ENCODE measurements at places on chromosomes 6 and 20.

DNA sequence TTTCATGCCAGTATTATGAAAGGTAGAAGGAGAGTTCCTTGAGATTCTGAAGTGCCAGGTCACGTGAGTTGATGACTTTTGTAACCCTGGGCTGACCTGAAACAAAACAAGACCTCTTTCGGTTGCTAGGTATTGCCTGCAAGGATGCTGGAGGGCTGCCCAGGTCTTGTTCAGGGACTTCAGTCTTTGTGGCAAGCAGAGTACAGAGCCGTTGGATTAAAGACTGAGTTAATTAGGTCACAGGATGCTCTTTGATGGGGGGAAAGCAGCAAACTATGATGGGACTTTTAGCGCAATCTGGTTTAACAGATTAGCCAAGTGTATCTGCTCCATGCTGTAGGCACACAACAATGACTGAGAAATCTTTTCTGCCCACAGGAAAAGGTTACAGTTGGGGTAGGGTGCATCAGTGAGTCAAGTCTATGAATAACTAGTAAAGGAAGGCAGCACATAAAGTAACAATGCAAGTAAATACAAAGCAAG, 12.8 kb upstream of the ELOVL5 start:
- no peak for DNase-seq

GRCh38 chr6:7720346-7720745, 5.6 kb upstream of the BMP6 start:
- no peak for DNase-seq

GRCh38 chr6:74507649-74508048, 698.2 kb downstream of the COL12A1 start:
- DNase-seq: no peak

GRCh38 chr6:161242779-161243693, 30.8 kb downstream of the AGPAT4 start:
- no peak for DNase-seq

- no peak for DNase-seq
These were observed 172.1 kb upstream of the ID4 start for GRCh38 chr6:19664878-19665612.

- DNase-seq: no peak
These were observed 42.5 kb downstream of the ID4 start for GRCh38 chr6:19879663-19880062.

DNA sequence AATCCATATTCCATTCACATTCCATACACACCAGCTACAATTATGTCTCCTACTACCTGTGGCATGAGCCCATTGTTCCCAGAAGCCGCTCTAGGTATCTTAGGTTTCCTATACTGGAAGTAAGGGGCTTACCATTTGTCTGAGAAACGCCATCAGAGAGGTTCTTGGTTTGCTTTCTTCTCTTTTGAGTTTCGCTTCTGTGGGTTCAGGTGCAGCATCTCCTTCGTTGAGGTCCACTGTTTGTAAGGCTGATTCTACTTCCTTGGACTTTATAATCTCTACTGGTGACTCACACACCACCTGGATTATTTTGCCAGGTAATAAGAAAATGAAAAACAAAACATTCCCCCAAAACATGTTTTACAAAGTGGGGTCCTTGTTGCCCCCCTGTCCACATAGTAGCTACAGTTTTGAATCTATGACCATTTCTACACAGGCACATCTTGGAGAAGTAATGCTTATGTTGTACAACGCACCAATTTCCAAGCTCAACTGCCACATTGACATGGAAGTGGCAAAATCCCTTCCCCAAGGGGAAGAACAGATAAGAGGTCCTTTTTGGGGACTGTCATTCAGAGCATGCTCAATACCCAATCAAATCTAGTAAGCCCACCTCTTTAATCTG, 103.5 kb downstream of the BCAS1 start:
- DNase-seq: no peak

- no peak for DNase-seq
These were observed 189.7 kb upstream of the NOX3 start for GRCh38 chr6:155645325-155645724.

DNA sequence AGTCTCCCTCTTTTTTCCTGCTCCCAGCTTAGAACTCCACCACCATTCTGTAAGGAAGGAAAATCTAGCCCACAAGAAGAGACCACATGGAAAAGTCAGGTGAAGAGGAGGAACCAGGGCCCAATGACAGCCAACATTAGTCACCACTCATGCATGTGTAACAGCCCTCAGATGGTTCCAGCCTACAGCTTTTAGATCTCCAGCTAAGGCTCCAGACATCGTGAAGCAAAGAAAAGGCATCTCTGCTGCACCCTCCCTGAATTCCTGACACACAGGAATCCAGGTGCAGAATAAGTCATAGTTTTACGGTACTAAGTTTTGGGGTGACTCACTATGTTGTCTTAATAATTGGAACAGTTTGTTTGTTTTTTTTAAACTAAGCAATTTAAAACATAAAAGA, 25.5 kb downstream of the DCDC2 start:
- no peak for DNase-seq

DNA sequence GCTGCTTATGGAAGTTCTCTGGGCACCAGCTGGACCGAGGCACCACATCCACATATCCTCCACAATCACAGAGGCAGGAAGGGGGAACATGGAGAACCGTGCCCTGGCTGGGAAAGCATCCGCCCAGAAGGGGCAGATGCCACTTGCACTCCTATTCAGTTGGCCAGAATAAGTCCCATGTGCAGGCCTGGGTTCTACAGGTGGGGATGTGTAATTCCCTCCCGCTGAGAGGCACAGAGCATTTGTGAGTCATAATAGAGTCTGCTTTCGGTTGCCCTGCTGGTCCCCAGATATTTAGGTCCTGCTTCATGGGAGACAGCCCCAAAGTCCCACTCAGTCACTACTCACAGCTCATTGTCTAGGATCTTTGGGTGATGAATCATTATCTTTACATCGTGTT, 104.0 kb downstream of the PHACTR3 start:
- DNase-seq: no peak

- no peak for DNase-seq
These were observed 116.1 kb upstream of the CDH4 start for GRCh38 chr20:61135968-61136367.

- DNase-seq: no peak
These were observed 1.0 kb downstream of the SGK1 start for GRCh38 chr6:134316733-134317431.

DNA sequence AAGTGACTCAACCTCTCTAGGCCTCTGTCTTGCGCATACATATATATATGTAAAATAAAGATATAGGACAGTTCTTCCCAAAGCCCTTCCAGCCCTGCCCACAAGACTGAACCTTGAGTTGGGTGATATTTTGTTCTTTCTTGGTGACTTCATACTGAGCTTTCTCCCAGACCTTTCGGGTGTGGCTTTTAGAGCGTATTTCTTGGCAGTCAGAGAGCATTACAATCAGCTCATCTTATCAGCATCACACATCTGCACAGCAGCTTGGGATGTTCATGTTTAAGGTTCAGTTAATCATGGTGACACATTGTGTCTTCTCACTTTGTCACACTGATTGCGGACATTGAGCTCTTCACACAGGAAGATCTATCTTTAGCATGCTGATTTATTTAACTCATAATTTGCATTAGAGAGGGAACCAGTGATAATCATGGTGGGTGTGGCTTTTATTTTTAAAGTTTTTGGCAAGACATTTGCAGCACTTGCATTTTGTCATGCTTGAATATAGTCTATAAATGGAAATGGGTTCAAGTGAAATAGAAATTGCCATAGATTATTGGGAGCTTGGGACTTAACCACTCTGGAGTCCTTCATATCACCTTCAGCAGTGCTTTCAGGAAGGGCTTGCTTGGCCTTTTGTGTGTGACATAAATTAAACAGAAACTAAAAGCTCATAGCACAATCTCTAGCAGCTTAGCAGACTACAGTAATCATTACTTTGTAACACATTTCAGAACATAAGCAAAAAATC, 8.3 kb downstream of the KIF3B start:
- no peak for DNase-seq

DNA sequence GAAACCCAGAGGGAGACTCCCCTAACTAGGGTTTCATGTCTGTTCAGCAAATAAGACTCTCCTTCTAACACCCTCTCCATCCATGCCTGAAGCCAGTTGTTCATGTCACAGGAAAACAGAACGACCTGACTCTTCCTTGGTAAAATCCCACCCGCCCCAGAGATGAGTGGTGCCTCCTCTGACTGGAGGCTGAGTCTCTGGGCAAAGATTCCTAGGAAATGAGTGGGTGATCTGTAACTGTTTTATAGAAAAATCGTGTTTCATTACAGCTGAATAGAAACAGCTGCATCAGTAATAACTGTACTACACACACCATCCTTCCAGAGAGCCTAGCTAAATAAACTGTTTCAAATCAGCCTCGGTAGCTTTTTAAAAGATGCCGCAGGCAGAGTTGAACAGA, 37.4 kb upstream of the MRPS10 start:
- DNase-seq: no peak

DNA sequence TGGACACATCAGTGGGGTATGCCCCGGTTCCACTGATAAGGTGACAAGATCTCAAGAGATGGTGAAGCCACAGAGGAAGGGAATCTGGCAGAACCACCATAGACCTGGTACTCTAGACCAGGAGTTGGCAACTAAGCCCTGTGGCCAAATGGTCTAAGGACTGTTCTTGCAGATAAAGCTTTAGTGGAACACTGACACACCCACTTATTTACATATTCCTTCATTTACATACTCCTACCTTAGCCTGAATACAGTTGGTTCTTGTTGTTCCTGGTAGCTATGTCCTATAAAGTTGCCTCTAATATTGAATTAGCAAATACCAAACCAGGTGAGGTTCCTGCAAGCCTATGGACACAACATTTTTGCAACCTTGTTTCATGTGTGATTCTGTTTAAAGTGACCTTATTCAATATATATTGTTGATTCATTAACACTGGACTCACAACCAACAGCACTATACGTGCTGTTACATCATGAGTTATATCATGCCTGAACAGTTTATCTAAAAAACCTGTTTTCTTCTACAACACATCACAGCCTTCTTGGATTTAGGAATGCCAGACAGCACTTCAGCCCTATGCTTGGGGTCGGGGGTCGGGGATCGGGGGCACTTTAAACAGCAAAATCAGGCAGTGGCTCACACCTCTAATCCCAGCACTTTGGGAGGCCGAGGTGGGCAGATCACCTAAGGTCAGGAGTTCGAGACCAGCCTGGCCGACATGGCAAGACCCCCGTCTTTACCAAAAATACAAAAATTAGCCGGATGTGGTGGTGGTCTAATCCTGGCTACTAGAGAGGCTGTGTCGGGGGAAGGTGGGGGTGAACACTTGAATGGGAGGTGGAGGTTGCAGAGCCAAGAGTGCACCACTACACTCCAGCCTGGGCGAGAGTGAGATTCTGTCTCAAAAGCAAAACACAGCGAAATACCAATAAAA, 2.5 kb downstream of the CCDC167 start:
- DNase-seq: no peak

GRCh38 chr20:23604306-23604705, 1.4 kb downstream of the CST9 start:
- no peak for DNase-seq

GRCh38 chr20:41155261-41155660, 17.9 kb downstream of the PLCG1 start:
- DNase-seq: no peak

DNA sequence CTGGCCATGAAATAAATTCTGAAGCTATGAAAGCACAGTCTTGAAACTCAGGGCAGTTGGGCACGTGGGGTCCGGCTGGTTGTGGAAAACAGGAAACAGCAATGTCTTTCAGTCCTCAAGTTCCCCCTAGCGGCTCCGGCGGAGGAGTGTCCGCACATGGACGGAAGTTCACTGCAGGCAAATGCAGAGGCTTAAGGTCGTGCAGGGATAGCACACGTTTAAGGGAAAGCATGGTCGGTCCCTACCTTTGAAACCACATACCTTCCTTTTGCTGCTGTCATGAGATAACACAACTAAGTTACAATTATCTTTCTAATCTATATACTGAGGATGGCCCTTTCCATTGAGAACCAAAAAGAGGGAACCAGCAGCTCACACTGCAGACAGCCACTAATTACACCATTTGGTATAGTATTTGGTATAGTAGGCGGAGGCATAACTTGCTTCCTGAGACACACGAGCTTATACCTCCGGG, 52.6 kb upstream of the NFATC2 start:
- peak; percentile 38 for DNase-seq

DNA sequence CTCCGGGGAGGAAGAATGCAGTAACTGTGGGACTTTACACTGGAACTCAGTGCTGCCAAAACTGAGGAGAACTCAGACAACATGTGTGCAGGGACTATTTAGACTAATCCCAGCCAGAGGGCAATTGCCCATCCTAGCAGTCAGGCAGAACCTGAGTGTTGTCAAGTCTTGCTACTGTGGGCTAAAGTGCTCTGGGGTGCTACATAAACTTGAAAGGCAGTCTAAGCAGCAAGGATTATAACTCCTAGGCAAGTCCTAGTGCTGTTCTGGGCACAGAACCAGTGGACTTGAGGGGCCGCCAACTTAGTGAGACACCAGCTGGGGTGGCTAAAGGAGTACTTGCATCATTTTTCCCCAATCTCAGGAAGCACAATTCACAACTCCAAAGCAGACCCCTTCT, 363.8 kb upstream of the PTCHD4 start:
- DNase-seq: no peak

- no peak for DNase-seq
These were observed 1.8 kb downstream of the ZKSCAN3 start for GRCh38 chr6:28351493-28351925.

GRCh38 chr6:111410371-111410770, 72.6 kb downstream of the REV3L start:
- no peak for DNase-seq

DNA sequence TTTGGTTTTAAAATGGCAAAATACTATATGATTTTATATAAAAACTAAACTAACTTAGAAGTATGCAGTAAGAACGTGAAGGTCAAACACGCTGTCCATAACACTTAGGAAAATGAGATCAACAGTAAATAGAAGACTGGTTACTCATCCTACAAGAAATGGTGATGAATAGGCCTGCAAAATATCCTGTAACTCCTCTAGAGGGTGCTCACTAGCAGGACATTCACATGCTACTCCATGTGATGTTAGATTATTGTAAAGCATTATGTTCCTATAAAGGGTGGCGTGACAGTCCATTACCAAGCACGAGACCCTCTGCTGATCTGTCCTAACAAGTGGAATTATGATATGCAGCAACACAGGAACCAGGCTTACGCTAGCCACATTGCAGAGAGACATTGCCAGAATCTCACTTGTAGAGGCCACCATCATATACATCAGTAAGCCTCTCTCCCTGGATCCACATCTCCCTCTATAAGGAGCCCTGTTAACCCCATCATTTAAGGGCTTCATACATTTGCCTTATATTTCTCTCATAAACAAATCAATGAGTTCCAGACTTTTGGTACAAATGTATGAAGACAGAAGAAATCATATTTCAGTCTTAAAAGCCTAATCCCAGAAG, 18.0 kb upstream of the DEFB129 start:
- DNase-seq: no peak

DNA sequence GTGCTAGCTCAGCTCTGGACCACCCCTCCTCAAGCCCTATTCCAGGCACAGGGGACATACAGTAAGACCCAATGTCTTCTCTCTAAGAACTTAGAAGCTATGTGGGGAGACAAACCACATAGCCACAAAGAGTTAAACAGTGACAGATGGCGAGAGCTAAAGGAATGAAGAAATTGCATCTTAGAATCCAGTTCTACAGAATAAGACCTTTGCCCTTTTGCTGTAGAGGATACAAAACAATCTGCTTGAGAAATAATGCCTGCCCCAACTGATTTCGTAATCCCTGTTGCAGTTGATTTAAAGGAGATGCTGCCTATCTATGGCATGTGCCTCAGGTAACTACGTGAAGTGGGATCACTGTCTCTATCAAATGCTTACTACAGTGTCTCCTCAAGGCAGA, 31.2 kb downstream of the TNFRSF21 start:
- no peak for DNase-seq

Measured in NCI-H2081 treated with DMSO at 0.1 percent for 48 hours (cell line).